ENCODE measurements at places on chromosomes 3 and 15.

DNA sequence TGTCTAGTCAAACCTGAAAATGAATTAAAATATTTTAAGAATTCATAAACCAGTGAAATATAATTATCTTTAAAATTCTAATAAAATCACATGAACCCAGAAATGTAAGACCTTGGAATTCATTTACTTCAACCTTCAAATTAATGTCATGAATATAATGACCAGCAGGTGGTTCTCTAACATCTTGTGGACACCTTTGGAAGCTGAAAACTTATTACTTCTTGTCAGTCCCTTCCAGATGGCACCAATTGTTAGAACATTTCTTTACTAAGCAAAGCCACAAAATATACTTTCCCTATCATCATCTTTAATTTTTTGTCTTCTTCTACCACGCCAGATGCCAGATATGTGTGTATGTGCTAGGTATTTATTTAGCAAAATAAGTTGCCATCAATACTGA, 240.0 kb downstream of the MBNL1 start:
- no peak for DNase-seq

- no peak for DNase-seq
Observed at GRCh38 chr15:85011160-85011571, 29.5 kb downstream of the PDE8A start.

GRCh38 chr3:186079925-186080324, 29.0 kb downstream of the ETV5 start:
- no peak for DNase-seq

DNA sequence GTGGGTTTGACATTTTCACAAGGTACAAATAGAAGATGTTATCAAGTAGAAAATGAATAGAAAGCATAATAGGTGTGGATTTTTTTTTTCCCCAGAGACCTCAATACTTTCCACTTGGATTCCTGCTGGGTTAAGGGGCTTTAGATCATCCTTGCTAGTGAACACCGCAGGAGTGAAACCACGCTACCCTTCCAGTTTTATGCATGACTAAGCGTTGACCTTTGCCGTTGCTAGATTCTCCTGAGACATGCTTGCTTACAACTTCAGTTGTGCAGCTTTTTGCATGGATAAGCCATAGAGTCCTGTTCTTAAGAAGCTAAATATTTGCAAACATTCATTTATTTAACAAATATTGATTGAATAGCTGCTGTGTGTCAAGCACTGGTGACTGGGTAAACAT, 299.7 kb upstream of the LMCD1 start:
- no peak for DNase-seq

- no peak for DNase-seq
Observed at GRCh38 chr3:107662124-107662507, 139.4 kb downstream of the BBX start.

Measured in stimulated activated CD8-positive, alpha-beta memory T cell treated with anti-CD3 and anti-CD28 coated beads, Interleukin-4, amount 100 ng/mL, for 4 hours (primary cell).